Cardiac muscle cell (in vitro differentiated cells and primary cell): ENCODE measurements at places on chromosomes 1 and 21.

- DNase-seq: peak; percentile 29
Measured at GRCh38 chr1:37323486-37324377, 150.6 kb upstream of the ZC3H12A start.

DNA sequence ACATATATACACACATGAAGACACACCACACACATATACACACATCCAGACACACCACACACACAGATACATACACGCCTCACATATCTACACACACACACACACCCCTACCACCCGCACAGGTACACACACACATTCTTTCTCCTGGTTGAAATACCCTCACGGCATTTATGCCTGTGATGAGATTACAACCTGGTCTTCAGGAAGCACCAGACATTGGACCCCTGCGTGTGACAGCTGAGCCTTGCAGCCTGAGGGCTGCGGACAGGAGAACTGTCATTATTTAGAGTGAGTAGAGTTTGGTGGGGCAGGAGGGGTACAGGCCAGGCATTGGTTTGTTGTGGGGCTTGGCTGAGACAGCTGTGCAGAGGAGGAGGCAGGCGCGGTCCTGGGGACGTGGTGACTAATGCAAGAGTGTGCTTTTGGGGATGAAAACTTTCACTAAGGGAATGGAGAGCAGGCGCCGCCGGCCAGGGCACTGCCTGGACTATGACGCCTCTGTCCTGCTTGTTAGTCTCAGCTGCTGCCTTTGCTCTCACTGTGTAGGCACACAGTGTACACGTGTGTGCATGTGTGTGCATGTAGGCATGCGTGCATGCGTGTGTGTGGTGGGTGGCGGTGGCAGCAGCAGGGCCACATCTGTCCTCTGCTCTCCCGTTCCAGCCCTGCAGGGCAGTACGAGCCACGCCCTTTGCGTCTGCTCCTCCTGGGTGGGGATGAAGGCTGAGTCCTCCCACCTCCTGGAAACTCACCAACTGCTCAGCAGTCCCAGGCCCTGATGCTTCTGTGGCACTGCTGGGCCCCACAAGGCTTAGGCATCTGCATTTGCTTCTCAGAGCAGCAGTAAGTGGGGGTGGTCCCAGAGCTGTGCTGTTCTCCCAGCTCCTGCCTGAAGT is 57.6 kb downstream of the SPSB1 start:
- DNase-seq: no peak

DNA sequence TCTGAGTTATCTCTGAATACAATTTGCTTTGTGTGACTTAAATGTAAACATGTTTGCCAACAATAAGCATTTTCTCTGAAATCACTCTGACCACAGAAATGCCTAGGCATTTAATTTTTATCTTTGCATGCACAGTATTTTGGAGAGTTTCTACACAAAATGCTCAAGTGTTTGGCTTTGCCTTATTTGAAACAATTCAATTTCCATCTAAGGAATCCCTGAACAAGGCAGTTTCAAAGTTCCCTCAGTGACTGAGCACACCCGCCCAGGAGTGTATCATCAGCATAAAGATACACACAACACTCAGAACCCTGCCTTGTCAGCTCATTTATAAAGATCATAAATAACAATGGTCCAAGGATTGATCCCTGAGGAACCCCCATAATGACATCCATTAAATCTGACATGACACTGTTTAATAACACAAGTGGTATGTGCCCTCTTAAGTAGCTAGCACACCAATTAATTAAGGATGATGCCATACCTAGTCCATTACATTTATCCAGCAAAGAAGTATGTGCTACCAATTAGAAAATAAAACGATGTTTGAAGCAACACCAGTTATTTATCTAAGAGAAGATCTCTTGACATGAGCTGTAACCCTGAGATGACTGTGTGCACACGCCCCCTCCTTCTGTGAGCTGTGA is 585.8 kb downstream of the ADGRL2 start:
- DNase-seq: no peak

DNA sequence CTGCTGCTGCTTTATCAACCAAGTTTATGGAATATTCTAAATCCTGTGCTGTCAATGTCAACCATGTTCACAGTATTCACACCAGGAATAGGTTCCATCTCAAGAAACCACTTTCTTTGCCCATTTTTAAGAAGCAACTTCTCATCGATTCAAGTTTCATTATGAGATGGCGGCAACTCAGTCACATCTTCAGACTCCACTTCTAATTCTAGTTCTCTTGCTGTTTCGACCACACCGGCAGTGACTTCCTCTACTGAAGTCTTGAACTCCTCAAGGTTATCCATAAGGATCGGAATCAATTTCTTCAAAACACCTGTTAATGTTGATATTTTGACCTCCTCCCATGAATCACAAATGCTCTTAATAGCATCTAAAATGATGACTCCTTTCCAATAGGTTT is 39.7 kb upstream of the IFNLR1 start:
- no peak for DNase-seq

- DNase-seq: peak; percentile 64
Measured at GRCh38 chr1:233614173-233614742, 352 bp downstream of the KCNK1 start.
